ENCODE measurements at places on chromosomes 16 and 17.

GRCh38 chr16:67164599-67165061 lies at the start of gene HSF4:
Gene HSF4 (plus strand): TSS chr16:67164745. CDS start chr16:67164812, 67 bp downstream.
- no peak for DNase-seq

- DNase-seq, result peak; percentile 30
These were observed 372.7 kb downstream of the SLC39A11 start for GRCh38 chr17:72719578-72720493.

GRCh38 chr17:10125531-10126275 lies 72.7 kb downstream of the GAS7 start:
- DNase-seq, result no peak

- DNase-seq, result peak; percentile 50
These were observed 70.8 kb downstream of the KANSL1 start for GRCh38 chr17:46122486-46122871.

- no peak for DNase-seq
These were observed 143.7 kb upstream of the CDH5 start for GRCh38 chr16:66222756-66223155.

- no peak for DNase-seq
These were observed 1.2 kb downstream of the GID4 start for GRCh38 chr17:18040261-18040858.

- peak; percentile 86 for DNase-seq
These were observed at the start of gene PNMT for GRCh38 chr17:39667945-39668924. Gene PNMT (plus strand): TSS chr17:39668453. CDS start chr17:39668476, 23 bp downstream.

GRCh38 chr17:67055041-67055443 lies 10.7 kb downstream of the CACNG1 start:
- no peak for DNase-seq

DNA sequence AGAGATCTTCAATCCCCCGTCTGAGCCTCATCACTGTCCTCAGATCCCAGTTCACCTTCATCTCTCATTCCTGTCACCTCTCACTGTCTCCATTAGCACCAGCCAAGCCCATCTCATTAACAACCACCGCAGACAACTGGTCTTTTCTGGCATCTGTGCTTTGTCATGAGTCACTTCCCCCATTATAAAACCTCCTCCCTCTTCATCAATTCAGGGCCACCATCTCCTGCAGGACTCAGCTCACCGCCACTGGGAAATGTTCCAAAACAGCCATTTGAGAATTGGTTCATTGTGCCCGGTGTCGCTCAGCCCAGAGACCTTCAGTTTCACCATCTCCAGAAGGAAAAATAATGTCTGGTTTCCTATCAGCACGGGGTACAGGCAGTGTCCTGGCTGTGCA lies 56.9 kb upstream of the TEKT3 start:
- no peak for DNase-seq

- DNase-seq, result peak; percentile 84
These were observed 32.3 kb downstream of the GRB7 start for GRCh38 chr17:39769974-39770587.

- DNase-seq, result peak; percentile 71
These were observed 72.8 kb downstream of the MMD start for GRCh38 chr17:55348749-55349354.
